ENCODE measurements at places on chromosomes 6 and 20. TPM values are rescaled to one million over a fixed set of nuclear protein-coding genes. Genes with fewer than 3 reads are reported as not detected.

GRCh38 chr20:4805663-4806449 lies 84.1 kb downstream of the PRND start:
- H3K27me3 ChIP-seq = no peaks in the 10 kb centered on the region
- H3K36me3 ChIP-seq = no peaks in the 10 kb centered on the region
- no peak overlapping the region for H3K4me3 ChIP-seq
- DNase-seq = no peak
- H3K27ac ChIP-seq = no peak overlapping the region
- H3K4me1 ChIP-seq = peaks cover 20% of the 10 kb centered on the region

DNA sequence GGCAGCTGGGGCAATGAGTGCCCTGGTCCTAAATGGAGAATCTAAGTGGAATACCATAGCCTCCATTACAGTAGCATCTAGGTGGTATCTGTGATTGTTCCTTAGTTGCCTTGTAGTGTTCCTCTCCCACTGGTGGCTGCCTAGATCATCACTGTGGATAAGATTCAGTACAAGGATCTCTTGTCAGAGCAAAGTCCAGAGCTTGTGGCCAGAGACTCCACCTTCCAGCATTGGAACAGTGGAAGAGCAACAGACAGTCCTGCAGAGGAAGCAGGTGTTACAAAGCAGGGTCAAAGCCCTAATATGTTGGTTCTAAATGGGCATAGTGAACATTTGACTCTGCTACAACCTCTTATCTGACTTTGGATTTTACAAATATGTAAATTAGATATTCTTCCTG lies 194.1 kb upstream of the GRIK2 start:
- H3K4me1 ChIP-seq = no peaks in the 10 kb centered on the region
- DNase-seq = no peak

DNA sequence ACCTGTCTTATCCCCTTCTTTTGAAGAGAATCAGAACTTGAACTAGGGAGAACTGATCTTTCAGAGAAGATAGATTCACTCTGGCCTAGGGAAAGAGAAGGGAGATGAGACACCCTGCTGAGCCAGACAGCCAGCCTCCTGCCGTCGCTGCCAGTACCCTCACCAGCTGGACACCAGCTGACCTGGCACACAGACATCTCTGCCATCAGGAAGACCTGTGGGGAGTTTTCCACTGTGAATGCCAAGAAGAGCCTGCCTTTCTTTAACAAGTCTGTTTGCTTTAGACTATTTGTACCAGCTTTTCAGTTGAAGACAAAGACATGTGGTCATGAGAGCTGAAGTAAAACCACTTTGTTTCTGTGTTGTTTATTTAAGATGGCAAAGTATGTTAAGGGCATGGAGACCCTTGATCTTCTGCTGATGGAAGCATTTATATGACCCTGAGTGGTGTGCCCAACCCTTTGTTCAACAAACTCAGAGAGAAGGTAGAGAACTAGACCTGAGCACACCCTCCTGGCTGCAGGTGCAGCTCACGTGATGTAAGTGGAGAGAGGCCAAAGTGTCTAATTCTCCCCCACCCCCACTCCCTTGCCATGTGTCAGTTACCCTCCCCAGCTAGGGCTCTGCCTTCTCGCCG lies 82.3 kb upstream of the SLC24A3 start:
- no peaks in the 10 kb centered on the region for H3K36me3 ChIP-seq
- DNase-seq = no peak
- H3K27ac ChIP-seq = no peak overlapping the region
- no peak overlapping the region for H3K4me3 ChIP-seq

GRCh38 chr6:39446909-39447308 lies 124.4 kb upstream of the KCNK16 start:
- no peak overlapping the region for H3K4me3 ChIP-seq
- H3K27ac ChIP-seq = no peak overlapping the region
- no peaks in the 10 kb centered on the region for H3K36me3 ChIP-seq
- no peaks in the 10 kb centered on the region for H3K4me1 ChIP-seq

PRR18 gene
- not detected for total RNA-seq

NOX3 gene
- not detected for total RNA-seq

BLTP3A gene
- 11.6 TPM for total RNA-seq

All from sigmoid colon (tissue), 7 donors.